ENCODE measurements at places on chromosomes 6 and 20. TPM values are rescaled to one million over a fixed set of nuclear protein-coding genes. Genes with fewer than 3 reads are reported as not detected.
A peak's percentile ranks its signal among the peaks of the same experiment; 100 is the strongest.

The AHCY gene
- total RNA-seq, result 184 TPM

The FOXQ1 gene
- total RNA-seq, result not detected

The POU5F1 gene
- total RNA-seq, result 17.2 TPM

The MLIP gene
- total RNA-seq, result not detected

The TXNDC5 gene
- total RNA-seq, result 155 TPM

The PPP1R16B gene
- 1.6 TPM for total RNA-seq

DNA sequence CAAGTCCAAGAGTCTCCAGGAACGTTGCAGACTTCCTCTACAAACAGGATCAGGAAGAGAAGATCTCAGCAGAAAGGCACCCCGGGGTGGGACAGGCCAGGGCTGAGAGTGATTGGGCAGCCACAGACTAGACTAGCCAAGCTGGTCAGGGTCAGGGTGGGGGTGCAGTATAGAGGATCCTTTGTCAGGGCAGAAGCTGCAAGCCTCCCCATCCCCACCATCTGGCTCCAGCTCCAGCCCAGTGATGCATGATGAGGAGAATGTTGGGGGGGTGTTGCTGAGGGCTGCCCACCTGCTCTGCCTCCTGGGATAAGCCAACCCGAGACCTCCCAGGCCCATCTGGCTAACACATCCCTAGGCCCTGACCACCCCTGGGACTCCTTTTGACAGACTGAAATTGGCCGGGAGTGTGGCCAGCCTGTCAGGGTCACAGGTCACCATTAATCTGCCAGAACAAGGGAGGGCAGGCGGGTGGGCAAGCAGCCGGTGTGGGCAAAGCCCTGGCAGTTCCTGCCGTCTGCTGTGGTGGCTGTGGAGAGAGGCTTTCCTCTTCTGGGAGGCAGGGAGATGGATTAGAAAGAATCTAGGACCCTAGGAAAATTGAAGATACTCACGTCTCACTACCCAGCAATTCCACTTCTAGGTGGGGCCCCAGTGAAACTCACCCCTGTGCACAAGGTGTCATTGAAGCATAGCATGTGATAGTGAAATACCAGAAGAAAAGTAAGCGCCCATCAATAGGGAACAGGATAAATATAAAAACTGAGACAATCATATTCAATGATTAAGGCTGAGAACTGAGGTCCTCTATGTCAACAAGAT is 22.1 kb upstream of the SNTA1 start:
- peak; percentile 75 for DNase-seq
- H3K36me3 ChIP-seq, result no peaks in the 10 kb centered on the region
- H3K27ac ChIP-seq, result no peak overlapping the region
- H3K27me3 ChIP-seq, result peaks cover 16% of the 10 kb centered on the region

DNA sequence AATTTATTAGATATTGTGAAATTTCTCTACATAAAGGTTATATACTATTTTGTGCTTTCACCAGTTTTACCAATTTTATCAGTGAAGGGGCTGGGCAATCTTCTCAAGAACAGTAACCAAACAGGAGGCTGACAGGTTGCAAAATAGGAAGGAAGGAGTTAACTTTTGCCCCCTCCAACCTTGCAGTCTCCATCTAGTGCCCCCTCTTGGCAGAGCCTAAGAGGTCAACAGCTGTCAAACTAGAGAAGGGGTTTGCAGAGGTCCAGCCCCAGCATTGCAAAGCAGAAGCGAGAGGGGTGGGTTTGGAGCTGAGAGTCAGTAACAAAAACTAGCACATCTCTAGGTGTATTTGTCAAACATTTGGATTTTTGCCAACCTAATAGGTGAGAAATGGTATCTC is 391.0 kb downstream of the CDC5L start:
- H3K36me3 ChIP-seq, result no peaks in the 10 kb centered on the region
- H3K27me3 ChIP-seq, result no peaks in the 10 kb centered on the region
- no peak overlapping the region for H3K27ac ChIP-seq
- no peak overlapping the region for H3K4me3 ChIP-seq
- H3K4me1 ChIP-seq, result peaks cover 12% of the 10 kb centered on the region
- DNase-seq, result no peak

- H3K4me1 ChIP-seq, result no peaks in the 10 kb centered on the region
- H3K27me3 ChIP-seq, result no peaks in the 10 kb centered on the region
- DNase-seq, result no peak
- no peaks in the 10 kb centered on the region for H3K36me3 ChIP-seq
These were observed 28.9 kb downstream of the PREP start for GRCh38 chr6:105374010-105374420.

GRCh38 chr6:7446619-7447325 is 57.2 kb downstream of the RIOK1 start:
- no peak overlapping the region for H3K27ac ChIP-seq
- peaks cover 6% of the 10 kb centered on the region for H3K27me3 ChIP-seq
- peaks cover 16% of the 10 kb centered on the region for H3K4me1 ChIP-seq
- no peak overlapping the region for H3K4me3 ChIP-seq
- DNase-seq, result peak; percentile 78

DNA sequence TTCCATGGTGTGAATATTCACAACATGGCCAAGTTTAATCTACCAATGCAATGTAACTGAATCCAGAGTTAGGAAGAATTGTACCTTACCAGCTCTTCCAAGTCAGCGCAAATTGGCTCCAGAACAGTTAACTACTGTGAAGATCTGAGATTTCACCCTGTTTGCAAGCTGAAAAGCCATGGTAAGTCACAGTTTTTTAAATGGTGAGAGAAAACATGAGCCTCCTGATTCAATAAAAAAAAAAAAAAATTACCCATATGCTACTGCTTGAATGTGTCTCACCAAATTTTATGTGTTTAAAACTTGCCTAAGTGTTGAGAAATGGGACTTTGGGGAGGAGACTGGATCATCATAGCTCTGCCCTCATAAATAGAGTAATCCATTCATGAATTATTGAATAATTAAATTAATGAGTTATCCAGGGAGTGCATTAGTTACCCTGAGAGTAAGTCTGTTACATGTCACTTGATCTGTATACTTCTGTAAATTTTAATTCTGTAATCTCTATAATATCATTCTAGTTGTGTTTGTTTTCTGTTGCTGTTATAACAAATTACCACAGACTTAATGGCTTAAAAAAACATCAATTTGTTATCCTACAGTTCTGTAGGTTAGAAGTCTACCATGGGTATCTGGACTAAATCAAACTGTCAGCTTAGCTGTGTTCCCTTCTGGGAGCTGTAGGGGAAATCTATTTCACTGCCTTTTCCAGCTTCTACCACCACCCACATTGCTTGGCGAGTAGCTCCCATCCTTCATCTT is 1355.9 kb downstream of the GRIK2 start:
- H3K4me3 ChIP-seq, result no peak overlapping the region
- DNase-seq, result no peak
- peaks cover 12% of the 10 kb centered on the region for H3K4me1 ChIP-seq
- no peaks in the 10 kb centered on the region for H3K27me3 ChIP-seq

- no peak overlapping the region for H3K27ac ChIP-seq
- no peak overlapping the region for H3K4me3 ChIP-seq
- no peaks in the 10 kb centered on the region for H3K4me1 ChIP-seq
- H3K36me3 ChIP-seq, result no peaks in the 10 kb centered on the region
- DNase-seq, result no peak
- H3K27me3 ChIP-seq, result no peaks in the 10 kb centered on the region
These were observed 191.7 kb upstream of the RIN2 start for GRCh38 chr20:19566226-19566945.

GRCh38 chr6:140758169-140758877 is 1374.4 kb upstream of the GJE1 start:
- no peak overlapping the region for H3K27ac ChIP-seq
- no peaks in the 10 kb centered on the region for H3K4me1 ChIP-seq
- H3K27me3 ChIP-seq, result no peaks in the 10 kb centered on the region
- no peak overlapping the region for H3K4me3 ChIP-seq

DNA sequence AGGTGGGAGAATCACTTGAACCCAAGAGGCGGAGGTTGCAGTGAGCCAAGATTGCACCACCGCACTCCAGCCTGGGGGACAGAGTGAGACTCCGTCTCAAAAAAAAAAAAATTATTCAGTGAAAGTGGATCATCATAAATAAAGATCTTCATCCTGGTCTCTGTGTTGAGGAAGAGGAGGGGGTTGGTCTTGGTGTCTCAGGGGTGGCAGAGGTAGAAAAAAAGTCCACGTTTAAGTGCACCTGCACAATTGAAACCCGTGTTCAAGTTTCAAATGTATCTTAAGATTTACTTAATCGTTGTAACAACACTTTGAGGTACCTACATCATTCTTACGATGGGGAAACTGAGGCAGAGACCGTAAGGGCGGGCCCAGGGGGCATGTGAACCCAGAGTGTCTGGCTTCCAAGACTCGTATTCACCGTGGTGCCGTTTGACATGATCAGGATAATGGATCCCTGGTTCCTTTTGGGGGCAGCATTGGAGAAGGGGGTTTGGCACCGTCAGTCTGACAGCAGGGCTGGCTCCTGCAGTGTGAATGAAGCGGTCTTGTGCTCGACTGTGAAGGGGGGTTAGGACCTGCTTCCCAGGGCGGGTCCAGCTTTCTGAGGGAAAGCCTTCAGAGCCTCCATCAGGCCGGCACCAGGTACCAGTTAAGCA is 32.9 kb upstream of the ID1 start:
- no peaks in the 10 kb centered on the region for H3K36me3 ChIP-seq
- DNase-seq, result no peak
- H3K27ac ChIP-seq, result peak overlapping the region; percentile 95
- H3K4me1 ChIP-seq, result peaks cover 6% of the 10 kb centered on the region
- no peaks in the 10 kb centered on the region for H3K27me3 ChIP-seq
- H3K4me3 ChIP-seq, result peak overlapping the region; percentile 52

- H3K27me3 ChIP-seq, result no peaks in the 10 kb centered on the region
- no peak for DNase-seq
- no peak overlapping the region for H3K4me3 ChIP-seq
- H3K4me1 ChIP-seq, result peaks cover 5% of the 10 kb centered on the region
- H3K27ac ChIP-seq, result no peak overlapping the region
- no peaks in the 10 kb centered on the region for H3K36me3 ChIP-seq
These were observed 52.4 kb upstream of the ARMH2 start for GRCh38 chr6:24851086-24851485.

GRCh38 chr6:30480536-30481156 is 8.7 kb upstream of the HLA-E start:
- no peak for DNase-seq
- no peaks in the 10 kb centered on the region for H3K4me1 ChIP-seq
- H3K27me3 ChIP-seq, result peaks cover 69% of the 10 kb centered on the region
- H3K36me3 ChIP-seq, result no peaks in the 10 kb centered on the region

- no peak for DNase-seq
- no peak overlapping the region for H3K27ac ChIP-seq
- H3K4me1 ChIP-seq, result peaks cover 5% of the 10 kb centered on the region
- no peaks in the 10 kb centered on the region for H3K36me3 ChIP-seq
- no peaks in the 10 kb centered on the region for H3K27me3 ChIP-seq
These were observed 120.7 kb upstream of the ADGRF1 start for GRCh38 chr6:47162793-47163192.
